ENCODE measurements at places on chromosomes 6 and 20. TPM values are rescaled to one million over a fixed set of nuclear protein-coding genes. Genes with fewer than 3 reads are reported as not detected.

DDX43 gene
- 26.0 TPM for total RNA-seq

NKAIN2 gene
- 0.71 TPM for total RNA-seq

CST4 gene
- not detected for total RNA-seq

SPTLC3 gene
- total RNA-seq: 22.6 TPM

ECT2L gene
- total RNA-seq: 0.19 TPM

NOTCH4 gene
- total RNA-seq: 15.2 TPM

GSTA2 gene
- total RNA-seq: 85.9 TPM

DNA sequence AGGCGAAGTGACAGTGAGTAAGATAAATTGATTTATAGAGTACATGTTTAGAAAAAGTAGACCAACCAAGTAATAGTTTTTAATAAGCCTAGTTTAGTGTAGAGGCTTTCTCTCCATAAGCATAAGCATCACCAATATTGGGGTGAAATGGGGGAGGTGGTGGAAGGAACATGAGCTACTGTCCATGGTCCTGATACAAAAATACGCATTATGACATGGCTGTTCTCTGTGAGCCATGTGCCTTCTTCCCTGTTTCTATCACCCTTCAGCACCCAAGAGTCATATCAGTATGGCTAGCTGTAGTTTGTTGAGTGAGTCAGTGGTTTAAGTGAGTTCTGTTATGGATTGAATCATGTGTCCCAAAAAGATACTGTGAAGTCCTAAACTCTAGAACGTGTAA lies 150.8 kb downstream of the EDN1 start:
- no peaks in the 10 kb centered on the region for H3K4me1 ChIP-seq
- no peaks in the 10 kb centered on the region for H3K36me3 ChIP-seq
- H3K27me3 ChIP-seq: no peaks in the 10 kb centered on the region

DNA sequence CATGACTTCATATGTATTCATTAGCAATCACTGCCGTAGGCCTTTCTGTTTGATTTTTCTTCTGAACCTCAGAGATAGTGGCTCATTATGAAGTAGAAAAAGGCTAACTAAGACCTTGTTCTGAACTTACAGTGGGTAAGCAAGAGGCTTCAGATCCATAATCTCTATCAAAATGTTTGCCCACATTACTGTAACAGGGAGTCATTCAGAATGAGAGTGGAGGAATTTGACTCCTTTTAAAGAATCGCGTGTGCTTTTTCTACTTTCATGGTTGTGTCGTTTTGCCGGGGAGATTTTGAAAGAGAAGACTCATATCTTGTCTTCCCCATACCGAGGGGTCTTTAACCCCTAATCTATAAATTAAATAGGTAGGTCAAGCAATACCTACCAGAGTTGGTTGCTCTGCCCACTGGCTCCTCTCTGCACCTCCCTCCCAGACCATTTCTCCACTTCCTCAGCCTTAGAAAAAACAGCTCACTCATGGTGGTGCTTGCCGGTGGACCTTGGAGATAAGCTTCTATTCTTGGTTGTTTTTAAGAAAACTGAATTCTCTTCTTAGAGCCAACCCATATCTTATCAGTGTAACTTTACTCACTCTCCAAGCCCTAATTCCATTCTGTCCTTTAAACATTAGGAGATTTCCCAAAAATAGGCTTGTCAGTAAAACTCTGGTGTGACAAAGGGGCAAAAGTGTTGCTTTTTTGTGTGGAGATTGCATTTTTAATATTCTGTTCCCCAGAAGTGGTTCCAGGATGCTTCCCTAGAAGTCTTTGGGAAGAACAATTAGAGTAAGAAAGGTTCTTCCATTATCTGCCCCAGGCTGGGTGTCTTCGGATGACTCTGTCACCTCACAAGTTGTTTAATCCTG lies 56.6 kb downstream of the E2F3 start:
- H3K27ac ChIP-seq: no peak overlapping the region
- H3K36me3 ChIP-seq: no peaks in the 10 kb centered on the region
- H3K4me3 ChIP-seq: no peak overlapping the region
- no peaks in the 10 kb centered on the region for H3K4me1 ChIP-seq

DNA sequence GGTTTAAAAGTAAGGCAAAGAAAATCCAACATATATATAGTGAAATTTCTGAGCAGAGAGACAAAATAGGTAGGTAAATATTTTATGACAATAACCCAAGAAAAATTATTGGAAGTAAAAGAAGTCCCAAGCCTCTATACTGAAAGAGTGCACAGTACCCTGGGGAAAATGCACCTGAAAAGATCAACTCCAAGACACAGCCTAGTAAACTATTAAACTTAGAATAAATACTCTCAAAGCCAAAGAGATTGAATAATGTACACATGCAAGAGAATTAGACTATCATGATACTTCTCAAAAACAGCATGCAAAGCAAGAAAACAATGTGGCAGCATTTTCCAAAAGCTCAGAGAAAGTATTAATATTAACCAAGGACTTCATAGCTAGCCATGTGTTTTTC lies 676.8 kb upstream of the CHD6 start:
- H3K27ac ChIP-seq: no peak overlapping the region
- H3K27me3 ChIP-seq: no peaks in the 10 kb centered on the region
- no peak overlapping the region for H3K4me3 ChIP-seq
- no peaks in the 10 kb centered on the region for H3K4me1 ChIP-seq
- DNase-seq: no peak
- H3K36me3 ChIP-seq: no peaks in the 10 kb centered on the region

DNA sequence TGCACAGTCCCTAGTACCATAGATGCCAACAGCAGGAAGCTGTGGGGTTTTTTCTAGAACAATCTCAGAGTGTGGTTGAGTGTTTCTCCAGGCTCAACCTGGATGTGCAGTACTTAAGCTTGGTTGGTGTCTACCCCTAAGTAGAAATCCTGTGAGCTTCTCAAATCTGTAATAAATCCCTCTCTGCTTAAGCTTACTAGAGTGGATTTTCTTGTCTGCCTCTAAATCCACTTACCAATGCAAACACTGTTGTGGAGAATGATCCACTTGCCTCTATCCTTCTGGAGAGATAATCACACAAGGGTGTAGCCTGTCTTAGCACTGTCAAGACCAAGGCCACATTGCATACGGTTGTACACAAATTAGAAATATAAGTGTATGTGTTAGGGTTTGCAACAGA lies 43.3 kb upstream of the CLIC5 start:
- DNase-seq: no peak
- no peak overlapping the region for H3K27ac ChIP-seq
- H3K4me1 ChIP-seq: no peaks in the 10 kb centered on the region
- no peaks in the 10 kb centered on the region for H3K36me3 ChIP-seq

DNA sequence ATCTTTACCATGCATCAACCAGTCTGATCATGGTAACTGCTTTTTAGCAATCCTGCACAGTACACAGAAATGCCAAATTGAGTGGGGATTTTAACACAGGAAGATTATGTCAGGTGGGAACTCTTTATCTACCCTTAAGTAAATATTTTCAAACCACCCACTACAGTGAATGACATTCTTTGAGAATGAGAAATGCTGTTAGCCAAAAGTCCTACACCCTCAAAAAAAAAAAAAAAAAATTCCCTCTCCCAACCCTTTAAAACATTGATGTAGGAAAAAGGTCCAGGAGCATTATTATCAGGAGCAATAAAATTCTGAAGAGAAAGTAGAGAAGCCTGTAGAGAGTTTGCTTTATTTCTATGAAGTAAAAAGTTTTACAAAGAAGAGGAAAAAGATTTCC lies 307.2 kb upstream of the THEMIS start:
- H3K4me1 ChIP-seq: no peaks in the 10 kb centered on the region
- no peaks in the 10 kb centered on the region for H3K36me3 ChIP-seq
- DNase-seq: no peak

DNA sequence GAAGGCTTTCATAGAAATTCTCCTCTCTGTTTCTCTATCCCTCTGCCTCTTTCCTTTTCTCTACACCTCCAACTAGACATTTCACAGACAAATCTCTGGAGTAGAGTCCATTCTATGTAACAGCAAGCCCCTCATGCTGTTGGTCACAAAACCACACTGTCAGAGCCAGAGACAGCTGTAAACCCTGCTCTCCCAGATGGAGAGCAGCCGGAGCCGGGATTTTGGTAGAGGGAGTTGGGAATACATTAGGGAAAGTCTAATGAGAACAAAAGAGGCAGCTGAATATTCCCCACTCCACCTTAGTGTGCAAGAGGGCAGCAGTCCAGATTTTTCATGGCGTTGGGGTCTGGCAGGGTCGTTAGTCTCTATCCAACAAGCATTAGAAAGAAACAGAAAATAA lies 68.3 kb upstream of the EDN1 start:
- H3K4me1 ChIP-seq: no peaks in the 10 kb centered on the region
- no peaks in the 10 kb centered on the region for H3K36me3 ChIP-seq
- no peak for DNase-seq
- no peaks in the 10 kb centered on the region for H3K27me3 ChIP-seq

DNA sequence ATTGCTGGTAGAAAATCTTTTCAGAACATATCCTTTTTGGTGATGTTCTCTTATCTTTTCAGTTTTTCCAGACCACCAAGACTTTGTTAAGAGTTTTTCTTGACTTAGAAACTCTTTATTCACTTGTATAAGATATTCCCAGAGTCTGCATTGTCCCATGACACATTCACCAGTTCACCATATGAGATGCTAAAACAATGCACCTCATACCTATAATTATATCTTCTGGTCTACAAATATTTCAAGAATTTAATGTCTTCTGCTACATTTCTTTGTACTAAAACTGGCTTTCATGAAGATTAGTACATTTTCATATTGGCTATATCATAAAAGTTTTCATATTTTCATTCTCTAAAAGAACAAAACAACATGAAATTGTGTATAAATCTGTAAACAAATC lies 111.3 kb downstream of the ADGRG6 start:
- H3K4me1 ChIP-seq: no peaks in the 10 kb centered on the region
- H3K27ac ChIP-seq: no peak overlapping the region
- no peaks in the 10 kb centered on the region for H3K36me3 ChIP-seq
- no peak for DNase-seq

GRCh38 chr6:53578371-53578770 lies 33.5 kb upstream of the GCLC start:
- H3K27me3 ChIP-seq: no peaks in the 10 kb centered on the region
- no peaks in the 10 kb centered on the region for H3K4me1 ChIP-seq
- H3K36me3 ChIP-seq: no peaks in the 10 kb centered on the region
- no peak overlapping the region for H3K27ac ChIP-seq
- H3K4me3 ChIP-seq: no peak overlapping the region

GRCh38 chr6:33276581-33276863 lies 401 bp upstream of the B3GALT4 start:
- no peaks in the 10 kb centered on the region for H3K36me3 ChIP-seq
- peak overlapping the region; percentile 81 for H3K4me3 ChIP-seq
- no peak for DNase-seq
- peaks cover 27% of the 10 kb centered on the region for H3K4me1 ChIP-seq
- H3K27ac ChIP-seq: peak overlapping the region; percentile 79
- no peaks in the 10 kb centered on the region for H3K27me3 ChIP-seq

DNA sequence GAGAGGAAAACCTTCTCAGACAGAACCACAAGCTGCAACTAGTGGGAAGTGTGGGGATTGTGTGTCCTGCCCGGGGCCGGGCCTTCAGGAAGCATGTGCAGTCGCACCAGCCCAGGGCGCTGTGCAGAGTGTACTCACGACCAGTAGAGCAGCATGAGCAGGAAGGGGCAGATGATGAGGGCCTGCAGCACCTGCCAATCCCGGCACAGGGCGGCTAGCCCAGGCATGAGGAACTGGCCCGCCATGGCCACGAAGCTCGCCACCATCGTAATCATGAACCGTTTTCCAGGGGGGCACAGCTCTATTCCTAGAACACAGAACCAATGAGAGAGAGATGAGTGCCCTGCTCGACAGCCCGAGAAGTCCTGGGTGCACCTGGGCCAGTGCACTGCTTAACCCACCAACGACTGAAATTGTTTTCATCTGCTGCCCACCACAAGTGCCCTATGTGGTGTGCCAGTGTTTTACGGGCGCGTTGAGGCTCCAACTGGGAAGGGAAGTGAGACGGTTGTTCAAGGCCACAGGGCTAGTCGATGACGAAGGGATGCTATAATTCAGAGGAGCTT lies 65.0 kb downstream of the PSMG4 start:
- H3K27me3 ChIP-seq: no peaks in the 10 kb centered on the region
- H3K27ac ChIP-seq: no peak overlapping the region
- no peaks in the 10 kb centered on the region for H3K4me1 ChIP-seq
- DNase-seq: no peak
- no peak overlapping the region for H3K4me3 ChIP-seq
- no peaks in the 10 kb centered on the region for H3K36me3 ChIP-seq

- peaks cover 6% of the 10 kb centered on the region for H3K4me1 ChIP-seq
- no peaks in the 10 kb centered on the region for H3K36me3 ChIP-seq
- no peak for DNase-seq
- H3K4me3 ChIP-seq: peak overlapping the region; percentile 15
- no peak overlapping the region for H3K27ac ChIP-seq
- no peaks in the 10 kb centered on the region for H3K27me3 ChIP-seq
These were observed 1.2 kb downstream of the IRF4 start for GRCh38 chr6:392441-393390.

- H3K4me1 ChIP-seq: no peaks in the 10 kb centered on the region
- H3K36me3 ChIP-seq: no peaks in the 10 kb centered on the region
- H3K4me3 ChIP-seq: no peak overlapping the region
- H3K27ac ChIP-seq: no peak overlapping the region
- DNase-seq: no peak
These were observed 9.0 kb downstream of the LRP11 start for GRCh38 chr6:149855040-149855654.

DNA sequence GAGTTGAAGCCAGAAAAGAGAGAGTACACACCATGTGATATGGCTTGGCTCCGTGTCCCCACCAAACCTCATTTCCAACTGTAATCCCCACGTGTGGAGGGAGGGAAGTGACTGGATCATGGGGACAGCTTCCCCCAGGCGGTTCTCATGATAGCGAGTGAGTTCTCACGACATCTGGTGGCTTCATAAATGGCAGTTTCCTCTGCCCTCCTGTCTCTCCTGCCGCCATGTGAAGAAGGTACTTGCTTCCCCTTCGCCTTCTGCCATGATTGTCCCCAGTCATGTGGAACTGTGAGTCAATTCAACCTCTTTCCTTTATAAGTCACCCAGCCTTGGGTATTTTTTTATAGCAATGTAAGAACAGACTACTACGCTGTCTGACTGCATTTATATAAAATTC lies 40.3 kb downstream of the TAF4 start:
- H3K27ac ChIP-seq: no peak overlapping the region
- peaks cover 46% of the 10 kb centered on the region for H3K4me1 ChIP-seq
- no peaks in the 10 kb centered on the region for H3K36me3 ChIP-seq
- H3K27me3 ChIP-seq: no peaks in the 10 kb centered on the region

GRCh38 chr6:29845405-29846006 lies 17.9 kb downstream of the HLA-G start:
- no peak for DNase-seq
- H3K4me3 ChIP-seq: no peak overlapping the region
- H3K36me3 ChIP-seq: no peaks in the 10 kb centered on the region

DNA sequence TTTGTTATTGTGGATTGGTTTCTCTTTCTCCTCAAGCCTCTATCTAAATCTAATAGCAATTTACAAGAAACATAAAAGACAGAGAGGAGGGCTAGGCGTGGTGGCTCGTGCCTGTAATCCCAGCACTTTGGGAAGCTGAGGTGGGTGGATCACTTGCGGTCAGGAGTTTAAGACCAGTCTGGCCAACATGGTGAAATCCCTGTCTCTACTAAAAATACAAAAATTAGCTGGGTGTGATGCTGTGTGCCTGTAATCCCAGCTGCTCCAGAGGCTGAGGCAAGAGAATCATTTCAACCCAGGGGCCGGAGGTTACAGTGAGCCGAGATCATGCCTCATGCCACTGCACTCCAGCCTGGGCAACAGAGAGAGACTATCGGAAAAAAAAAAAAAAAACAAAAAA lies 46.6 kb downstream of the SLC2A12 start:
- no peaks in the 10 kb centered on the region for H3K36me3 ChIP-seq
- no peak overlapping the region for H3K27ac ChIP-seq
- no peak overlapping the region for H3K4me3 ChIP-seq
- H3K27me3 ChIP-seq: no peaks in the 10 kb centered on the region
